ENCODE measurements at places on chromosomes 12 and 14. TPM values are rescaled to one million over a fixed set of nuclear protein-coding genes. Genes with fewer than 3 reads are reported as not detected.

The KRT82 gene
- total RNA-seq = not detected

The LPAR5 gene
- not detected for total RNA-seq

The KRT85 gene
- total RNA-seq = not detected

The KLHDC1 gene
- total RNA-seq = 1.5 TPM

The KRT73 gene
- total RNA-seq = not detected

The SLC6A13 gene
- total RNA-seq = not detected

The EFS gene
- total RNA-seq = 2.8 TPM

The AMHR2 gene
- not detected for total RNA-seq

The GOLGA5 gene
- total RNA-seq = 37.2 TPM

The C12orf75 gene
- 267 TPM for total RNA-seq

All from RPMI7951 (cell line).